ENCODE measurements at places on chromosomes 1 and 21. TPM values are rescaled to one million over a fixed set of nuclear protein-coding genes. Genes with fewer than 3 reads are reported as not detected.

- DNase-seq, result peak; percentile 78
These were observed 1.3 kb downstream of the ZBTB7B start for GRCh38 chr1:155003766-155004351.

TSPAN2 gene
- 3.2 TPM for total RNA-seq

NADK gene
- 31.5 TPM for total RNA-seq

DNA sequence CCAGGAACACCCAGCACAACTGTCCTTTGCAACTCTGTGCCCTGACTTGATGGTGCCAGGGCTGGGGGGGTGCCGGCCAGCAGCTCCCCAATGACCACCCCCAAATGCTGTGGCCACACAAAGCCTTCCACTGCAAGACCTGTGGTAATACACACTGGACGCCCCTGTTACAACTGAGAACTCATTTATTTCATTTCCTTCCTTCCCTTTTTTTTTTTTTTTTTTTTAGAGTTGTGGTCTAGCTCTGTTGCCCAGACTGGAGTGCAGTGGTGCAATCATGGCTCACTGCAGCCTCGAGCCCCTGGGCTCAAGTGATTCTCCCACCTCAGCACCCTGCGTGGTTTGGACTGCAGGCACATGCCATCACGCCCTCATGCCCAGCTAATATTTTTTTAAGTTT is 25.2 kb downstream of the TP73 start:
- DNase-seq, result no peak

DNA sequence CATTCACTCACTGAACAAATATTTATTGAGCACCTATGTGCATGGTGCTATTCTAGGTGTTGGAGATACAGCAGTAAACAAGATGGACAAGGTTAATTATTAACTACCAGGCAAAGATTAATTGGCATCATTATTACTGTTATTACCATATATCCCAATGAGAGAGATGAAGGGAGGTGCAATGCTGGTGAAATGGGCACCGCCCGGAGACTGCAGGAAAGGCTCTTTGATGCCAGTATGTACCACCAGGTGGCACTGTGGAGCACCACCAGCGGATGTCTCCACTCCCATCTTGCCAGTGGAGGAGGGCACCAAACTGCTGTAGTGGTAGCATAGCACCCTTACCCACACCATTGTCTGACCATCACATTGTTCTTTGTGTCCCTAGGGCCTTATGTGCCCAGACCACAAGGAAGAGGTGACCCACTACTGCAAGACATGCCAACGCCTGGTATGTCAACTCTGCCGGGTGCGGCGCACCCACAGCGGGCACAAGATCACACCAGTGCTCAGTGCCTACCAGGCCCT is 3.0 kb downstream of the TRIM46 start:
- peak; percentile 87 for DNase-seq

DNA sequence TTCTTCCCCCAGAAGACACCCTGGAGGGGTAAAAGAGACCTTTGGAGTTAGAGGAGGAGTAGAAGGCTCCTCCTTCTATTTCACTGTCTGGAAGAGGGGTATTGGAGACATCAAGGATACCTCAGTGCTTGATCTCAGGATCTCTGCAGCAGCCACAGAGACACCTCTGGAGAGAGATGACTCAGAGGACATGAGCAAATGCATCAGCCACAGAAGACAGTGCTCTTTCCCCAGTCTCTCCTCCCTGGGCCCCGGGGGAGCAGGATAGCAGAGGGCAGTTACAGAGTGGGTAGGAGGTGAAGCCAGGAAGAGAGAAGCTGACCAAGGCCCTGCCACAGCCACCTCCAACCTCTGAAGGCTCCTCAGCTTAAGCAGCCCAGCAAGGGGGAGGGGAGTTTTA is 15.3 kb upstream of the TEDDM1 start:
- DNase-seq, result no peak

ZNF697 gene
- 2.9 TPM for total RNA-seq

CD1B gene
- not detected for total RNA-seq

KCNK2 gene
- 0.29 TPM for total RNA-seq

DNA sequence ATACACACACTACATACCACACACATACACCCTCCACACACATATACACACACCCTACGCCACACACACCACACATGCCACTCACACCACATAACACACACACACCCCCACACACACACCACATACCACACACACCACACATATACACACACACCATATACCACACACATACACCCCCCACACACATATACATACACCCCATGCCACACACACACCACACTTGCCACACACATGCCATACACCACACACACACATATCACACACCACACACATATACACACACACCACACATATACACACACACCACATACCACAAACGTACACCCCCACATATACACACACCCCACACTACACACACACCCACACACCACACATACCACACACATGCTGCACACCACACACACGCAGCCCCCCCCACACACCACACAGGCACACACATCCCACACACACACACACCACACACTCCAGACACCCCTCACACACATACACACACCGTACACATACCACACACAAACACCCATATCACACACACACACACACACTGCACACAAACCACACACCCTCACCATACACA is 76.7 kb upstream of the TMPRSS2 start:
- DNase-seq, result no peak

GOLT1A gene
- total RNA-seq, result 0.19 TPM

- DNase-seq, result peak; percentile 82
These were observed at the start of gene DISC1 for GRCh38 chr1:231626535-231626950. Gene DISC1, plus strand, starts transcription at chr1:231626790. Its CDS starts 78 bp downstream, at chr1:231626868.

PRRX1 gene
- total RNA-seq, result 14.0 TPM

HES2 gene
- total RNA-seq, result 3.9 TPM

DNA sequence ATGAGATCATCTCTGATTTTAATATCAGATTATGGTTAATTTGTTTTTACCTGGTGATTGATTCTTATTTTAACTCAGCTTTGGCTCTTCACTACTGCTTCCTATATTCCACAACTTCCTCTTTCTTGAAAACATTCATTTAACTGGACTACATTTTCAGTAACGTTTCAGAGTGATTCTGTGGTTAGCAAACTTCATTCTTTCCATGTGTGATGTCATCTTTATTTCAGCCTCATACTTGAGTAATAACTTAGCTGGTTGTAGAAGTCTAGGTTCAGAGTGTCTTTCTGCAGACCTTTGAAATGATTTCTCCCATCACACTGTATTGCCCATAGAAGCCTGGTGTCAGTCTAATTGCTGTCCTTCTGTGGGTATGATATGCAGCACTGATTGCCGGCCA is 36.0 kb upstream of the SLC35F3 start:
- peak; percentile 77 for DNase-seq

DPT gene
- not detected for total RNA-seq

- DNase-seq, result no peak
These were observed 290.3 kb downstream of the CHRM3 start for GRCh38 chr1:239676522-239677273.

ANGPTL7 gene
- 17.9 TPM for total RNA-seq

DNA sequence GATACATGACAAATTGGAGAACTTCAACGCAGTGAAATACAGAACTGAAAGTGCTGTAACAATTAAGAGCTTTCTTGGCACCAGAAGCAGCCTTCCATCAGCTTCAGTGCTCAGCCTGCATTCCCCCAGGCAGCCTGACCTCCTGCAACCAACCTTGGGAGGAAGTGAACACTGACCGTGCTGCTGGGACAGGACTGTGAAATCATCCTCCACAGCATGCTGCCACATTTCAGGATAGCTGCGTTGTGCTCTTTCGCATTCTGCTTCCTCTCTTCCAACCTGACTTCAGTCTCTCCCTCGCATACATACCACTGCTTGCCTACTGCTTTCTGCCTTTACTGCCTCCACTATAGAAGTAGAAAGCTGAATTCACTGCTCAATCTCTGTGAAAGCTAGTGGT is 388.6 kb downstream of the RWDD3 start:
- DNase-seq, result no peak

DNA sequence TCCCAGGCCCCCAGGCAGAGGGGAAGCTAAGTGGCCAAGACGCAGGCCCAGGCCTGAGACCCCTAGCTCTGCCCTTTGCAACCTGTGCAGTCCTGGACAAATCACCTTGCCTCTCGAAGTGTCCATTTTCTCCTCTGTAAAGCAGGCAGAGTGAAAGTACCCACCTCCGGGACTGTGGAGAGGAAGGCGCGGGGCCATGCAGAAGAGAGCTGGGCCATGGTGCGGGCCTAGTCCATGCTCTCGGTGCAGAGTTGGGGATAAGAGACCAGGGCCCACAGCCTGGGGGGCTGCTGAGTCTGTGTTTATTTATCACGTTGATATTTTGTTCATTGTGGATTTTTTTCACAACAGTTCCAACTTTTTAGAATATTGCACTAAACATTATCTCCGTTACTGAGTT is 160.2 kb upstream of the VAMP3 start:
- DNase-seq, result no peak

GRCh38 chr21:35428937-35429336 is 379.8 kb upstream of the RUNX1 start:
- no peak for DNase-seq

DNA sequence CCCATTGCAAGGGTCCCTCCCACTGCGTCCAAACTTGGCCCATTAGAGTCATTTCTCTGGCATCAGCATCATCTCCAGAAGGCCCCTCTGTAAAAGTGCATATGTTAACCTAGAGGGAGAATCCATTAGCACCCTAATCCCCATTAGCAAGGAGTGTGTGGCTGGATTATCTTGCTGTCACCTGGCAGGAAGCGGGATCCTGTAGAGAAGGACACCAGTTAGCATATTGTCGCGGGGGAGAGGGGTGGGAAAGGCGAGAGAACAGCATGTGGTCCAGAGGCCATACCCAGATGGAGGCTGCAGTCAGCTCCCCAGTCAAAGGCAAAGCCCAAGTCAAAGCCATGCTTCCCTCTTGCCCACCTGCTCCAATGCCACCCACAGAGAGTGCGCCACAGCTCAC is 64.0 kb downstream of the OLIG1 start:
- no peak for DNase-seq

RNU1-2 gene
- 255 TPM for total RNA-seq

DNA sequence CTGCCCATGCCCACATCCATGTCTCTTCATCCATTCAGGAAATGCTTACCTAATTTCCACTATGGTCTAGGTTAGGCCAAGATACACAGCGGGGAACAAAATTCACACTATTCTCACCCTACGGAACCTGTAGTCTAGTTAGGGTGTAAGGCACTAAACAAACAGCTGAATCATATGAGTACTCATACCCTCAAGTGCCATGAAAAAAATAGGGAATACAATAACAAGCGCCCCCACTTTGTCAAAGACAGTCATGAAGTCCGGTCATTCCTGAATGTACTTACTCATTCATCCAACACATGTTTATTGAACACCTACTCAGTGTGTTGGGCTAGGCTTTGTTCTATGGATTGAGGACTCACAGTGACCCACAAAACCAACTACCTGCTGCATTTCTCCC is 6.2 kb upstream of the FYB2 start:
- no peak for DNase-seq

PGBD5 gene
- 2.5 TPM for total RNA-seq

DNA sequence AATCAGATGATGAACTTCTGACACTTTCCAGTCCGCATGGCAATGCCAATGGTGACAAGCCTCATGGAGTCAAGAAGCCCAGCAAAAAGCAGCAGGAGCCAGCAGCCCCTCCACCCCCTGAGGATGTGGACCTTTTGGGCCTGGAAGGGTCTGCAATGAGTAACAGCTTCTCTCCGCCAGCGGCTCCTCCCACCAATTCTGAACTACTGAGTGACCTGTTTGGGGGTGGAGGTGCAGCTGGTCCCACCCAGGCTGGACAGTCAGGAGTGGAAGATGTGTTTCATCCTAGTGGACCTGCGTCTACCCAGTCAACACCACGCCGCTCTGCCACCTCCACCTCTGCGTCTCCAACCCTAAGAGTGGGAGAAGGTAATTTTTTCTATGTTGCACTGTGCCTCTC is 28.0 kb upstream of the LEPR start:
- DNase-seq, result no peak

INSRR gene
- total RNA-seq, result not detected

GRCh38 chr1:14037101-14037847 is 337.3 kb downstream of the PRDM2 start:
- peak; percentile 4 for DNase-seq

- no peak for DNase-seq
These were observed 11.3 kb downstream of the BTG2 start for GRCh38 chr1:203316626-203317093.

- no peak for DNase-seq
These were observed 20.3 kb upstream of the PHTF1 start for GRCh38 chr1:113779542-113779941.

- DNase-seq, result peak; percentile 10
These were observed 660 bp downstream of the GCLM start for GRCh38 chr1:93908394-93909145.

DNA sequence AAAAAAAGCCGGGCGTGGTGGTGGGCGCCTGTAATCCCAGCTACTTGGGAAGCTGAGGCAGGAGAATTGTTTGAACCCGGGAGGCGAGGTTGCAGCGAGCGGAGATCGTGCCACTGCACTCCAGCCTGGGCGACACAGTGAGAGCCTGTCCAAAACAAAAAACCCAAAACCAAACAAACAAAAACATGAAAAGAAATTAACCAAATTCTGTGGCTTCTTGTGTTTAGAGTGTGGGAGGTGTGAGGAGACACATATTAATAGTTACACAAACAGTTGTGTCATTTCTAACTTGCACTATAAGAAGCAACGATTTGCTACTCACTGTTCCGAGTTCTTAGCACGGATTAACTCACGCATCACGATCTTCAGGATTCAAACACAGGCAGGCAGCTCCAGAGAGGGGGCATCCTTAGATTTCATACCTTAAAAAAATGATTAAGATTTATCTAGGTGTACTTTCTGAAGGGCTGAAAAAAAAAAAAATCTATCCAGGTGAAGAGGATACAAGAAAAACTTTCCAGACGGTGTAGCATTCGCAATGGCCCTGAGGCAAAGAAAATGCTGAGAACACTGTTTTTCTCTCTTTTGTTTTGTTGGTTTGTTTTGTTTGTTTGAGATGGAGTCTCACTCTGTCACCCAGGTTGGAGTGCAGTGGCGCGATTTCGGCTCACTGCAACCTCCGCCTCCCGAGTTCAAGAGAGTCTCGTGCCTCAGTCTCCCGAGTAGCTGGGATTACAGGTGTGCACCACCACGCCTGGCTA is 713 bp upstream of the HMGCL start:
- no peak for DNase-seq

DNA sequence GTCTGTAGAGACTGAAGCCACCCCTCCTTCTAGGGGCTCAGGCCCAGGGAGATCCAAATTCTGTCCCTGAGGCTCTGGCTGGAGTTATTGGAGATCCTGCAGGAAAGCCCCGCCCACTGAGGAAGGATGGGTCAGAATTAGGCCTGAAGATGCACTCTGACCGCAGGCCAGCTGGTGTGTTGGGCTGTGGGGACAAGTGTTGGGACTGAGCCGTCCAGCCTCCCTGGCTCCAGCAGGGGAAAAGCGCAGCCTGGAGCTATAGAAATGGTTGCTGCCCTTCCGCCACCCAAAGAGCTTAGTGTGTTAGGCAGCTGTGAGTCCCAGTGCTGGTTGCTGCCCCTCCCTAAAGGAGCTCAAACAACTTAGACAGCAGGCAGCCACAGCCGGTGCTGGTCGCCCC is 33.0 kb upstream of the PRRX1 start:
- no peak for DNase-seq
